ENCODE measurements at places on chromosomes 3 and 15.

DNA sequence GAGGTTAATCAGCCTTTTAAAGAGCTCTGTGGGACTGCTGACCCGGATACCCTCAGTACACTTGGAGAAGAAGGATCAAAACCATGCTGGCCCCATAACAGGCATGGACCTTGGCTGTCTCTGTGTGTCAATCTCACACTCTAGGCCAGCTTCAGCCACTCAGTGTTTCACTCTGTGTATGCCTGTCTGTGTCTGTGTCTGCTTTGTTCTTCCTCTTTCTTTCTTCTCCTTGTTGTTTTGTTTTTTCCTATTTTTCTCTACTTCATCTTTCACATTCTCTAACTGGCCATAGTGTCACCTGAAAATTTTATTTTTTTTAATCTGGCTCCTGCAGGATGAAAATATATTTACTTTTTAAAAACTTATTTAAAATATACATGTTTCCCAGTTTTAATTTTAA is 51.1 kb downstream of the SERP1 start:
- DNase-seq = no peak

- no peak for DNase-seq
These were observed 68.7 kb downstream of the CHRD start for GRCh38 chr3:184448321-184449160.

DNA sequence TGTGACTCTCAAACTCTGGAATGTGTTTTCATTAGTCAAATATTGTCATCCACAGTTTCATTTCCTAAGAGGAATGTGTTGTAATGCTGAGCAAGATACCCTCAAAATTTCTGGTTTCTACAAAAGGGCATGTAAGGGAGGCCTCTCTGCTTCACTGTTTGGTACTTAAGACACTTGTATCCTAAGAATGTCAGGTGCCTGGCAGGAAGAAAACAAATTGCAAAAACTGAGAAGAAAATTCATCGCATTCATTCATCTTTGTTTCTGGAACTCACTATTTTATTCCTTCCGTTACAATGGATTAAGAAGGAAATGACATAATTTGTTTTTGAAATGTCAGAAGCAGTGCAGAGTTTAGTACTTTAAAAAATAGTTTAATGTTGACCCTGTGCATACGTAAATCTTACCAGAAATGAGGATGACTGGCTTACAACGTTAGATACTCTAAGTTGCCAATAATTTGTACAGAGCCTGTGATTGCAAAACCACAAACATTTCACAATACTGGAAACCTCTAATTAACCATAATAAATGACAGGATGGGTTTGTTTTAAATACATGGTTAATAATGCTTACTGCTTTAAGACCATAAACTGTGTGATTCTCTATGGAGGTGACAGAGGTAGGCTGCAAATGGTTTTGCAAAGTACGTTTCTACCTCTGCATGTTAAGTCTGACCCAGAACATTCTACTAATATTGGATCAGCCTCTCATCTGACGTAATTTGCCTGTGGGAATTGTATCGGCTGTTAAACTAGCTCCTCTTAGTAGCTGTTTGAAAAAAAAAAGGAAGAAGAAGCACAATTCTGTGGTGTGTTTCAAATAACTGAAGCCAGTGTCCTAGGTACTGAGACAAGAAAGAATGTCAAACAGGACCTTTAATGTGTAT is 477.8 kb downstream of the RBMS3 start:
- DNase-seq = no peak

- DNase-seq = peak; percentile 12
These were observed at the start of gene THBS1 for GRCh38 chr15:39580485-39581241. TSS of gene THBS1 (plus strand) at chr15:39581079. CDS start at chr15:39581858, 779 bp downstream.

- DNase-seq = no peak
These were observed 12.1 kb downstream of the GAP43 start for GRCh38 chr3:115635406-115635805.

GRCh38 chr3:38549957-38550840 is 54.1 kb downstream of the EXOG start:
- DNase-seq = no peak

DNA sequence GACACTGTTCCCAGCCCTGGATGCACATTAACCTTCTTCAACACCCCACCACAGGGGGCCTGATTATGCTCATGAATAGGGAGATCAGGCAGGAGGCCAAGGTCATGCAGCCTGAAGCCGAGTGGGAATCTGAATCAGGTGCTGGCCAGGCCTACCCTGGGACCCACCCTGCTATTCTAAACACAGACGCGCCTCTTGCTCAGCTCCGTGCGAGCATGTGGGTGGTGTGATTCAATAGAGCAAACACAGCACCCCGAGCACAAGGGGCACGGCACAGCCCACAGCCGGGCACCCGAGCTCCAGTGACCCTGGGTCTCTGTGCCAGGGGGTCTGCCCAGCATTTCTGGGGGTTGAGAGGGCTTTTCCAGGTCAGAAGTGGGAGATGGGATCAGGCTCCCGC is 24.6 kb upstream of the GRIP2 start:
- DNase-seq = no peak

DNA sequence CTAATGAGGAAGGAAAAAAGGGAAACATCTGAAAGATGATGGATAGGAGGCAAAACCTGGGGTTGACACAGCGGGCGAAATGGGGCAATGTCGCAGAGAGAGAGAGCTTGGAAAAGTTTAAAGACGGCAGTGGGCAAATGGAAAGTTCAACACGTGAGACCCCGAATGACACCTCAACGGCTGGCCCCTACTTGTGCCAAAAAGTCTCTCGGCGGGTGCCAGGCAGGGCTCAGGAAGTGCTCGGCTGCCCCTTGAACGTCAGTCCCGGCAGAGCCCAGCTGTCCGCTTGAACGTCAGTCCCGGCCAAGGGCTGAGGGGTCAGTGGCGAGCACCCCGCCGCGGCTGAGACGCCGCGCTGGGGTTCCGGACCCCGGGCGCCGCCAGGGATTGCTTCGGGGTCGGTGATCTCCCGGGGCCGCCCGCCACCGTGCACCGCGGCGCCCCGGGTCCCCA is 658 bp downstream of the EOGT start:
- DNase-seq = no peak

- no peak for DNase-seq
These were observed 88.2 kb downstream of the CPN2 start for GRCh38 chr3:194262925-194263305.

DNA sequence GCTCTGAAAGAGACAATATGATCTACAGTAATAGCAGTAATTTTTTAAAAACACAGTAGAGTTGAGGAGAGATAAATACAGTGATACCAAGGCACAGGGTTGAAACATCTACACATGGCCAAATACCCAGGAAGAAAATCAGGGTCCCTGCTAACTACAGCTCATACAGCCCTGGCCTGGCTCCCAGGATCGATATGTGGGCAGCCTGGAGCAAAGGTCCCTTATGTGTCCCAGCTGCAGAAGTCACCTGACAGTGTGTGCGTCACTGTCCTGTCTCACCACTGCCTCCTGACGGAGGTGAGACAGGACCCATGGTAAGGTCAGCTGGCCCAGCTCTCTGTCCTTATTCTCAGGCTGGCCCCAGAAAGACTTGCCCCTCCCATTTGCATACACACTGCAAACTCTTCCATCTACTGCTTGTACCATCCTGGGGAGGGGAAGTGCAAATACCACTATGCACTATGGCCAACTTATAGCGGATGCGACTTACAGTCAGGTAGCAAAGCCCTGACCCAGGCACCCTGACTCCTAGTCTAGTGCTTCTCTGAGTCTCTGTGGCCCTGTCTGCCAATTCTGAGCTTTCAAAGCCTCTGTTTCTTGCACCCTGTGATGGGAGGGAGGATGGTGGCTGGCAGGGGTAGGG is 22.0 kb upstream of the BCL2L10 start:
- DNase-seq = no peak

DNA sequence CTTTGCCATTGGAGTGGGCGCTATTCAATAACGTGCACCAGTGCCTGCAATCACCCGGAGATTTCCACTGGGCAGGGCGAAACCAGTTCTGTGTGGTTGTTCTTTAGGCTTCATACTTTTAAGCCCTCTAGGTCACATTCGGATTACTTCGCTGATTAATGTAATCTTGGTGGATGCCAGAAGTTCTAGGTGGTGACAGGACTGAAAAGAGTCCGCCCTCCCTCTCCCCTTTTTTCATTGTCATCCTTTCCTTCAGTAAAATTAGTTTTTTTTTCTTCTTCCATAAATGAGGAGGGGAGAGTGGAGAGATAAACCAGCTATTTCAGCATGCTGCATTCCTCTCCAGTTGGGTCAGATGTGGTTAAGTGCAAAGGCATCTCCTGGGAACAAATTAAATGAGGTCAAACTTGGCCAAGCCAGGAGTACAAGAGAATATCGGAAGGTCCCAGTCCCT is 2.3 kb upstream of the SLC2A2 start:
- DNase-seq = no peak

- DNase-seq = no peak
These were observed 604 bp downstream of the CCPG1 start for GRCh38 chr15:55407498-55408011.

DNA sequence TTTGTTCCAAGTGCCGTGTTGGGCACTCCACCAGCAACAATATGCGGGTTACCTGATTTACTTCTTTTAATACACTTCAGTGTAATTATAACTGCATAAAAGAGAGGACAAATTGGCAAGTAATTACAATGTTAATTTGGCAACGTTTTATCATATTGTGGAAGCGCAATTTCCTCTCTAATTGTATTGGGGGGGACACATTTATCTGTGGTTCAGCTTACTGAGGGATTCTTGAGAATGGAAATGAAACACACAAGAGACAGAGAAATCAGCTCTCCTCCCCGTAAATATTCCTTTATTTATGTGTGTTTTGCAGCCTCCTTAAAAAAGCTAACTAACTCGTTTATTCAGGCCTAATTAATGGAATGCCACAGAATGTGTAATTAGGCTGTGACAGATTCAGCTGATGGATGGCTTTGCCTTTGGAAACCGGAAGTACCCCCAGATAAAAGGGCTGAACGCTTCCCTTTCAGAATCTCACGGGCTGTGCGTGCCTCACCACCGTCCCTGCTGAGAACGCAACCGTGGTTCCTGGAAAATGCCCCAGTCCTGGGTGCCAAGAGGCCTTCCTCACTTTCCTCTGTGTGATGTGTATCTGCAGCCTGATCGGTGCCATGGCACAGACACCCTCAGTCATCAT is 247.1 kb upstream of the ST8SIA2 start:
- no peak for DNase-seq

GRCh38 chr3:178847190-178847589 is 224.4 kb downstream of the ZMAT3 start:
- no peak for DNase-seq

- no peak for DNase-seq
These were observed 50.7 kb downstream of the FOXP1 start for GRCh38 chr3:71532639-71533395.

Data from activated CD4-positive, alpha-beta T cell treated with anti-CD3 and anti-CD28 coated beads for 1 hour (primary cell).